Epithelial cell of prostate (primary cell): ENCODE measurements at places on chromosomes 5 and 9.

DNA sequence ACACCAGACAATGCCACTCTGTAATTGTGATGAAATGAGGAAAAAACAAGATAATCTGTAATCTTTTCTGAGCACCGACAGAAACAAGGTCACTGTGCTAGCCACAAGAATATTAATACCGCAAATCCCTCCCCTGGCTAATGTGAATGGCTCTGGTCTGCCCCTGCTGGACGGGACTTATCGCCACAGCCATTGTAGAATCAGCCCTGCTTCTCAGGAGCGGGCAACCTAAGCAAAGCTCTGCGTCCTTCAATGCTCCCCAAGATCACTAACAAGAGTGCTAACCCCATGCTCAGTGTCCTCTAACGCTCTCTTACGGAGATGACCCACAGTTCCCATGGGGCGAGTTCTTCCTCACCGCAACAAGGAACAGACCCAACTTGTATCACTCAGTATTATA lies 42.7 kb downstream of the OR2V1 start:
- DNase-seq = no peak

- DNase-seq = no peak
These were observed 6.0 kb downstream of the CDC26 start for GRCh38 chr9:113269355-113269754.

DNA sequence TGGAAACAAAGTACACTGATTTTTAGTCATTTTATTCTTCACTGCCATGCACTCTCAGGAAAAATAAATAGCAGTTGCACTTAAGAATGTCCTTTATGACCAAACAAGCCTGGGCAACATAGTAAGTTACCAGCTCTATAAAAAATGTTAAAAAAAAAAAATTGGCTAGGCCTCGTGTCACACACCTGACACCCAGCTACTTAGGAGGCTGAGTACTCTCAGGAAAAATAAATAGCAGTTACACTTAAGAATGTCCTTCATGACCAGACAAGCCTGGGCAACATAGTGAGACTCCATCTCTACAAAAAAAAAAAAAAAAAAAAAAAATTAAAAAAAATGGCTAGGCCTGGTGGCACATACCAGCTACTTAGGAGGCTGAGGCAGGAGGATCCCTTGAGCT lies 304.6 kb downstream of the SLCO4C1 start:
- peak; percentile 34 for DNase-seq

DNA sequence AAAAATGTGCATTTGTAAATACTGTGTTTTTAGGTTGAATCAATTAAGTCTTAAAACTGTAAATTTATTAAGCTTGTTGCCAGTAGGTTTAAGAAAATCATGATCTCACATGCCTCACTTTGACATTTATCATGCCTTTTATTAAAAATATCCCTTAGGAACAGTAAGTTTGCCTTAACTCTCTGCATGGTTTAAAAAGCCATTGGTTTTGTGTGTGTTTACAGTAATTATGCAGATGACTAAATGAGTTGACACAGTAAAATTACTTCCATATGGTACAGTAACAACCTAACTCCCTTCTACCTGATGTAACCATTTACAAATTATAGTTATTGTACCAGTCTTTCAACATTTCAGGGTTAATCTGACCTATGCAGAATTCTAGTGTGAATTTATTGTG lies 6.5 kb downstream of the RPS6 start:
- no peak for DNase-seq

DNA sequence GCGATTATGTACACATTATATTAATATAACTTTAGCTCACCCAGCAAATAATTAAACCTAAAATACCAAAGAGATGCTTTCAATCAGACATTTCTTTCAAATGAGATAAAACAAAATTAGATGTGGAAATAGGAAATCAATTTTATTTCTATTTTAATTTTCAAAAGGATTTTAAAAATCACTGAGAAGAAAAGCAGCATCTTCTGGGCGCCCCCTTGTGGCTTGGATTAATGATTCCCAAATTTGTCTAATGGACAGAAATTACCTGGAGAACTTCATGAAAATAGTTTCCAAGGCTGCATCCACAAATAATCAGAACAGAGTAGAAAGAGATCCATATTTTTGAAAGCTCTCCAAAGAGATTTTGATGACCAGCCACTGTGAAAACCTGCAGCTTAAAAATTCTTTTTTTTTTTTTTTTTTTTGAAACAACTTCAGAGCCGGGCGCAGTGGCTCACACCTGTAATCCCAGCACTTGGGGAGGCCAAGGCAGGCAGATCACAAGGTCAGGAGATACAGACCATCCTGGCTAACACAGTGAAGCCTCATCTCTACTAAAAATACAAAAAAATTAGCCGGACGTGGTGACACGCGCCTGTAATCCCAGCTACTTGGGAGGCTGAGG lies 50.9 kb upstream of the CEMIP2 start:
- no peak for DNase-seq

DNA sequence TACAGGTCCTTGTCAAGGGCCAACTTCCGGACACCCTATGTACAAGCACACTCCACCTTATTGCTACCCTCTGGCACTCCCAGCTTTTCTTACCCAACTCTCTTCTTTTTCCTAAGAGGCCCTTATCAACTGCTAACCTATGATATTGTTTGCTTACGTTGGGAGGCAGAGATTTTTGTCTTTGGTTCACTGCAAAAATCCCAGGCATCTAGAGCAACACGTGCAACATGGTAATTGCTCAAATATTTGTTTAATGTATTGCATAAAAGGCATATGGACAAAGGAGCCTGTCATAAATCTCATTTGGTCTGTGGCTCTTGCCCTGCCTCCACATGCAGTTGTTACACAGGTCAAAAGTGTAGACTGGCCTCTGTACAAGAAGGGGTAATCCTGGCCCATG lies 35.8 kb upstream of the ATP10B start:
- DNase-seq = no peak

DNA sequence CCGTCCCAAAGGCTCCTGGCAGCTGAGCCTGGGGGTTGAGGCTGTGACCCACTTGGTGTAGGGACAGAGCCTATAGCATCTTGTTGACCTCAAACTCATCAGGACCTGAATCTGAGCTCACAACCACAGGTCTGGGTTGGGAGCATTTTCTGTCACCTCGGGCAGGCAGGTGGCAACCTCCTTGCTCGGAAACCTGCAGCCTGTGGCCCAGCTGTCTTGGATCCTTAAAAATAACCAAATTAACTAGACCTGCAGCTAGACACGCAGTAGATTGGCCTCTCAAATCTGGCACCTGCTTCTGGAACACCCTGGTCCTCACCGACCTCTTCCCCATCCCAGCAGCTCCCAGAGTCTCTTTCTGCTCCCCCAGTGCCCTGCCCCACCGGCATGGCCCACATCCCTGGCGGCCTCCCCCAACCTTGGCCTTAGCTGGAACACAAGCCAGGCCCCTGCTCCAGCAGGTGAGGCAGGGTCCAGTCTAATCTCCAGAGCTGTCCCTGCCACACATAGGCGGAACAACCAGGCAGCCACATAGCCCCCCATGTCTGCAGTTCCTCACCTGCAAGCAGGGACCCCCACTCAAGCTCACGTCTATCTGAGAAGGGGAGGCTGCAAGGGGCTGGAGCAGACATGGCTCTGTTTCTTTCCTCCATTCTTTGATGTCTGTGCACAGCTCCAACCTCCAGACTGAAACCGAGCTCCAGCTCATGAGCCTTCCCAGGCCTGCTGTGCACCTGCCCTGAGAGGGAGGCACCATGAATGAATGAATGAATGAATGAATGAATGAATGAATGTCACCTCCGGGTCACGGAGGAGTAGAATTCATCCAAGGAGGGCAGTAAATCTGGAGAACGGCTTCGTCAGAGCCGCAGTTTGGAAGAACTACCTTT lies 28.3 kb downstream of the PAEP start:
- DNase-seq = no peak

DNA sequence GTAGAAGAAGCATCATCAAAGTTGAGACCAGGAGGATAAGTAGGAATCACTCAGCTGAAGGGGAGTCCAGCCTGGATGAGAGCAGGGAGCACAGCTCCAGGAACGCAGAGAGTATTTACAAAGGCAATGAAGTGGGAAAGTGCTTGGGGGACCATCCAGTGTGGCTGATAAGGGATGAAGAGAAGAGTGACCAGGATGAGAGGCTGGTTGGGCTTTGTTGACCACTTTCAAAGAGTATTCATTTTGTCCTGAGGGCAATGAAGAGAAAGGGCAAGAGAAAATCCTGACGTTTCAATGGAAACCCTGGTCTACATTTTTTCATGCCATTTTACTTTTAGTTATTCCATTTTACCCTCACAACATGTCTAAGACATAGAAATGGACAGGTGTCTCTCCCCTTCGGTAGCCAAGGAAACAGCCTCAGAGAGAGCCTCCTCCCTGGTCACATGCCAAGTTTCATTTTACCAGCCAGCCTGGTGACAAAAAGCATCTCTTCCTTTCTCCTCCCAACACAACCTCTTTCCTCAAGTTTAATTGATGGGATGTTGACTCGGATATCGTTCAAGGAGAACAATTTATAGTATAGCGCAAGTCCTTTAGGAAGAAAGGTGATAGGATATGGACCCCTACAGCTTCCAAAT lies 492.7 kb upstream of the CLINT1 start:
- no peak for DNase-seq

GRCh38 chr9:14033067-14033466 lies 280.9 kb downstream of the NFIB start:
- no peak for DNase-seq

DNA sequence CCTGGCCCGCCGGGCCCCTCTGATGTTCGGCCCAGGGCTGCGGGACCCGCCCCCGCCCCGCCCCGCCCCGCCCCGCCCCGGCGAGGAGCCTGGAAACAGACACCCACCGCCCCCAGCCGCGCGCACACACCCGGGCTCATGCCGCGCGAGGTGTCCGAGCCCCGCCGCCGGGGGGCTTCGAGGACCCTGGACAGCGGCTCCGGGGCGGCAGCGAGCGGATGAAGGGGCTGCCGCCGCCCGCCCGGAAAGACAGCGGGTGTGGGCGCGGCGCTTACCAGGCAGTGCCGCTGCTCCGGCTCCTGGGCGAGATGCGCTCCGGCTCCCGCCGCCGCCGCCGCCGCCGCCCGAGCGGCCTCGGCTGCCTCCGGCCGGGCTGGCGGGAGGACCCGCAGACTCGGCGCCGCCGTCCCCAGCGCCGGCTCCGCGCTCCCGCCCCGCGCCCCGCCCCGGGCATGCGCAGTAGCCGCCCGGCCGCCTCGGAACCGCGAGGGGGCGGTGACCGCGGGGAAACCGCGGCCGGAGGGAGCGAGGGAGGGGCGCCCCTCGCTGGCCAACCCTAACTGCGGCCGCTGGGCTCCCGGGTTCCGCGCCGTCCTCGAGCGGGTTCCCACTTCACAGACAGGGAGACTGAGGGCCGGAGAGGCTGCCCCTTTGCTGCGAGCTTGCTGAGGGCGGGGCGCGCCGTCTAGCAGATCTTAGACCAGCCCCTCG lies at the start of gene GPRIN1:
Gene GPRIN1 (minus strand): TSS at position 433 of the 711 bp plus-strand sequence. CDS start 10,322 bp downstream, outside the sequence.
- no peak for DNase-seq

GRCh38 chr5:141618030-141618803 lies 583 bp downstream of the DIAPH1 start:
- peak; percentile 6 for DNase-seq

DNA sequence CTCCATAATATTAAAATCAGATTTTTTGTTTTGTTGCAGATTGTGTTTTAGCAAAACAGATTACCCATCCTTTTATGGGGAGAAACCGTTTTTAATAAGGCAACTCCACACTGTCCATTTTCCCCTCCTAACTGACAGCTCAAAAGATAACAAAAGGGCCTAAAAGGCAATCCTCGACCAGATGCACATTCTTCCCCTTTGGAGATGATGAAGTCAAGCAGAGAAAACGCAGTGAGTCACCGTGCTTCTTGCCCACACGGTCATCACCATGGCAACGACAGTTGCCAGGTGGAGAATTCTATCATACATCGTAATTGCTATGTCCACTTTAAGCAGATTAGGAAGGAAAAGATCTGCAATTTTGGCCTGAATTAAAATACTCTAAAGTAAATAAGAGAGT lies 96.4 kb downstream of the DIRAS2 start:
- DNase-seq = peak; percentile 44

DNA sequence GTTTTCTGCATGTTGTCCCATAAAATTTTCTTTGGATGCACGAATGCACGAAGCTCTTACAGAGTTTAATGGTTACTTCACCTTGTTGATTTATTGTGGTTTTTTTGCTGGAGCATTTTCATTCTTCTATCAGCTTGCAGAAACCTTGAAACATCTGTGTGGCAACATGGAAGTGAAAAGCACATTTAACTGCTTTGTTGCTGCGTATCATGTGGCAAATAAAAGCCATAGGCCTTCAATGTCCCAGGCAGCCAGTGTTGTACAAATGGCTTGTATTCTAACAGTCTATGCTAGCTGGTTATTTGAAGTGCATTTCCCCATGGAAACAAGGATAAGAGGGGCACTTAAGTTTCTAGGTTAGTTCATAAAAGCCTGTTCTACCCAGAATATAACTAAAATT lies 42.5 kb upstream of the RASGRF2 start:
- no peak for DNase-seq

- DNase-seq = no peak
These were observed at the start of gene C5orf58 for GRCh38 chr5:170232786-170233185. TSS of gene C5orf58 (plus strand) at chr5:170232985. CDS start at chr5:170234977, 1,992 bp downstream.

GRCh38 chr9:979983-980382 lies 3.5 kb downstream of the DMRT3 start:
- DNase-seq = no peak

DNA sequence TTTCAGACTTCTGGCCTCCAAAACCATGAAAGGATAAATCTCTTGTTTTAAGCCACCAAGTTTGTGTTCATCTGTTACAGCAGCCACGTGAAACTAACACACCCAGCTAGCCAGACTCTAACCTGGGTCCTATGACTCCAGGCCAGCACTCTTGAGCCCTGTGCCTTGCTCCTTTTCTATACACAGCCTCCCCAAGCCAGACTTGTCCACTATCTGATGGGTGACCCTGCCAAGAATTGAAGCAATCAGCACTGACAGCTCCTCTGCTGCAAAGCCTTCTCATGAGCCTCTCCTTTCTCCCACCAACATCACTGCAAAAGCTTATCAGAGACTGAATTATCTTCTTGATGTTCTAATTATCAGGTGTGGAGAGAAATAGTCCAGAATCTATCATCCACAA lies 41.4 kb downstream of the SIL1 start:
- DNase-seq = no peak

- no peak for DNase-seq
These were observed 12.6 kb downstream of the SIL1 start for GRCh38 chr5:139185589-139185988.

DNA sequence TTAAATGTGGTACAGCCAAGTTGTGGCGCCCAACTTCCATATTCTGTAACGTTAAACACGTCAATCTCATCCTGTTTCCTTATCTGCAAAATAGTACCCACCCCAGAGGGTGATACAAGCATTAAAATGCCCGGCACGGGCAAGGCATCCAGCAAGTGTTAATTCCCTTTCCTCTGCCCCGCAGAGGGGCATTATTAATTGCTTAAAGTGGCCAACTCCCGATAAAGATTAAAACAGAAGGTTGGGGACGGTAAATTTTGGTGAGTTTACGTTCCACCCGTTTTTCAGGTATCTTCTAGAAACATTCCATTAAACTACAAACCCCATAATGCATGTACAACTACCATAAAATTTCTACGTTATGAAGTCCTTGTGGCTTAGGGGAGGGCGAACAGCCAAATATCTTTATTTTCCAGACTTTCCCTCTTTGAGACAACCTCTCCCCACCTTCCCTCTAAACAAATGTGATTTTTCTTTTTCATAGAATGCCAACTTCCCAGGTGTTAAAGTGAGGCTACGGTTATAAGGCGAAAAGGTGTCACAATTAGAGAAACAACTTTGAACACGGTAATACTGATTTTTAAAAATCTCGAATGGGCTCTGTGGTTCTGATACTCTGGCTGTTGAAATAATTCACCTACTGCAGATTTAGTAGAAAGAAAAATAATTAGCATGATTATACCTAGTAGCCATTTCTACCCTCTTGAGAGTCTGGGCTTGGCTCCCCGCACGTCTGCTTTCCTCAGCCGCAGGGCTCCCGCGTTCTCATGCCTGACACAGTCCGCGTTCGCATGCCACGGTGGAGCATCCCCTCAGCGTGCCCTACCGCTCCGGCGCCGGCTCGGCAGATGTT lies 1.2 kb upstream of the GPBP1 start:
- DNase-seq = no peak
